SK-MEL-5 (cell line): ENCODE measurements at places on chromosomes 13 and 19.
A peak's percentile ranks its signal among the peaks of the same experiment; 100 is the strongest.

- no peak for DNase-seq
Measured at GRCh38 chr13:107969546-107969945, 245.8 kb downstream of the LIG4 start.

- peak; percentile 43 for DNase-seq
Measured at GRCh38 chr19:49591731-49592485, 926 bp downstream of the PRR12 start.

- peak; percentile 51 for DNase-seq
Measured at GRCh38 chr13:52707375-52707774, 32.2 kb downstream of the CNMD start.

DNA sequence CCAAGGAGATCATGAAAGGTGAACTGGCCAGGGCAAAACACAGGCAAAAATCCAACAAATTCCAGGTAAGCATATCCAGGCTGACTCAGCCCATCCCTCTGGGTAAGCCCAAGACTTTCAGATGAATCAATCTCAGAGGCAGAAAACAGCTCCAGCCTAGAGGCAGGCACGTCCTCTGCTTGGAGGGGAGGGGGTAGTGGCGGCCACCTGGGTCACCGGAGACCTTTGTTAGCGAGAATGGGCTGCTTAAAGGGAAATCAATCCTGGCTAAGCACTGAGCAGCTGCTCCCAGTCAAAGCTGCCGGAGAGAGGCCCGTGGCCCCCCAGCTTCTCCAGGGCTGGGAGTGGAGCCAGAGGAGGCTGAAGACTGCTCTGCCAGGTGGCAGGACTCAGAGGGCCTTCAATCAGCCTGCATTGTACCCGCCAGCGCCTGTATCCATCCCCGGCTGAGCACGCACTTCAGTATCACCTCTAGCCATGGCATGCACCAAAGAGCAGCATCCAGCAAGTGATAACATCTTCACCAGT, 48.2 kb downstream of the PIN1 start:
- no peak for DNase-seq

DNA sequence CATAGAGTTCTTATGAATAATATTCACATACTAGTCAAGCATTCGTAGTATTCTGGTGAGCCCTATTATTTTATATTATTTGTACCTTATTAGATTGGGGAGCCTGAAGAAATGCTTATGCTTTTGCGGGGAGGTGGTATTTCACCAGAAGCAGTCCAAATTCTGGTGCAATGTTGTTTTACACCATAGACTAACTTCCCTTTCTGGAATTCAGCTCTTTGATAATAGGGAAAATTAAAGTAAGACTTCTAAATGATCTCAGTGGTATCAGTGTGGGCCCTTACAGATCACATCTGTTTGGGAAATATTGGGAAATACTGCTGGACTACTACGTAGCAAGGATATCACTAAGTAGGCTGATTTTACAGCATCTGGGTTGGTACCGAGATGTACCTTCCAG, 34.2 kb downstream of the KCTD12 start:
- DNase-seq: no peak

- DNase-seq: no peak
Measured at GRCh38 chr13:51840917-51841316, 4.1 kb downstream of the TMEM272 start.

DNA sequence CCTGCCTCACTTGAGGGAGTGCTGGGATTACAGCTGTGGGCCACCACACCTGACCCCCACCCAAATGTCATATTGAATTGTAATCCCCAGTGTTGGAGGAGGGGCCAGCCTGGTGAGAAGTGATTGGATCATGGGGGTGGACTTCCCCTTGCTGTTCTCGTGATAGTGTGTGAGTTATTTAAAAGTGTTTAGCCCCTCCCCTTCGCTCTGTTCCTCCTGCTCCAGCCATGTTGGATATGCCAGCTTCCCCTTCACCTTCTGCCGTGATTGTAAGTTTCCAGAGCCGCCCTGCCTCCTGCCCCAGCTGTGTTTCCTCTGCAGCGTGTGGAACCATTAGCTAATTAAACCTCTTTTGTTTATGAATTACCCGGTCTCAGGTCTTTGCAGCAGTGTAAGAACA, 13.7 kb downstream of the CHAMP1 start:
- no peak for DNase-seq

DNA sequence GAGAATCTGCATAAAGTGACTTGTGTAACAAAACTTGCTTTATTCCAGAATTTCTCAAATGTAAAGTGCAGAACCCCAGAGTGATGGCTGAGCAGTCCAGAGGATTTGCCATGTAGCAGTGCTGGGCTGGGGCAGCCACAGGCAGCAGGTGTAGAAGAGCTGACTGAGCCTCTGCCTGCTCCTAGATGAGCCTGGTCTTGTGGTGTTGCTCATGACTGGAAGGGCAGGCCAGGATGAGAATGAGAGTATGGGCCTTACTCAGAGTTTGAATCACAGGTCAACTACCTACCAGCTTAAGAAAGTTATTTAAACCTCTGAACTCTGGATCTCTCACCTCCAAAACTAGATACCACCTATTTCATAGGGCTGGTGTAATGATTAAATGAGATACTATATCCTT, 2.9 kb upstream of the C13orf42 start:
- DNase-seq: no peak

GRCh38 chr13:95146486-95146885, 154.8 kb downstream of the ABCC4 start:
- no peak for DNase-seq

GRCh38 chr13:86559901-86560300, 760.7 kb upstream of the SLITRK6 start:
- no peak for DNase-seq

- DNase-seq: no peak
Measured at GRCh38 chr13:112984954-112985802, 16.2 kb downstream of the MCF2L start.

DNA sequence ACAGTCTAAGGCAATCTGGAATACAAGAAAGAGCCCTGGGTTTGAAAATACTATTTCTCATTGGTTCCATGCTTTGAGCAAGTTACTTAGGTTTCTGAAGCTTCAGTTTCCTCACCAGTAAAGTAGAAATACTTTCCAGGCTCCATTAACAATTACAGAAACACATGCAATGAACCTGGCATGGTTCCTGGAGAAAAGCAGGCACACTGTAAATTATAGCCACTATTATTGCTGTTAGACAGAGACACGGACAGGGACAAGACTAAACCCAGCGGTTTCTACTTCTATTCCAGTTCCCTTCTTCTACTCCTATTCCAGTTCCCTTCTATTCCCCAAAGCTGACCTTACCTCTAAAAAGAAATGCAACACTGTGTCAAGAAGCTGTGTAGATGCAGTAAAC, 41.2 kb downstream of the MIPEP start:
- DNase-seq: no peak

- DNase-seq: peak; percentile 28
Measured at GRCh38 chr13:72726726-72727416, 558 bp downstream of the MZT1 start.

GRCh38 chr19:42254089-42254849, 659 bp downstream of the ERF start:
- DNase-seq: peak; percentile 57

- DNase-seq: peak; percentile 75
Measured at GRCh38 chr13:27043013-27043412, 128.6 kb downstream of the USP12 start.

DNA sequence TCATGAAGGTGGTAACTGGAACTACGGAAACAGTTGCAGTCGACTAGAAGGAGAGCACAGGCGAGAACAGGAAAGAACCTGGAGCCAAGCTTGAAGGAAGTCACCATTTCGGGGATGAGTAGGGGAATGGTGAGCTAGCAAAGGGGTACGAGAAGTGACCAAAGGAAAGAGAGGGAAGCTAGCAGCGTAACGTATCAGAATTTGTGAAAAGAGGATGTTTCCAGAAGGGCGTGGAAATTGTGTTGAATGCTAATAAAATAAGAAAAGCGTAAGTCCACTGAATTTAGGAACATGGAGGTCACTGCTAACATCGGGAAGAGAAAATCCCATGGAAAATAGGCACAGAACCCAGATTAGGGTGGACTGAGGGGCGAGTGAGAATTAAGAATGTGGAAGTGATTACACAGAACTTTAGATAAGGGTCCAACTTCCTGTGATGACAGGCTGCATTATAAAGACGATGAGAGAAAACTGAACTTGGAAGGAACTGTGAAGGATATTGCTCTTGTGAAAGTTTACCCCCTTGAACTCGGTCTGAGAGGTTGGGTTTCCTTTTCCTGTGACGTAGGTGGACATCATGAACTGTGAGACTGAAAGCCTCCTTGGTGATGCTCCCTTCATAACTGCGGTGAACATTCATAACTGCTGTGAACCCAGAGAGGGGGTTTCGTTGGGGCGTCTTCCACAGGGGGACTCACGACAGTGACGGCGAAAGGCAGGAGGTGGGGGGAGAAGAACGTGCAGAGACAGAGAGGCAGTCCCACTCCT, 2.0 kb upstream of the FFAR2 start:
- no peak for DNase-seq

DNA sequence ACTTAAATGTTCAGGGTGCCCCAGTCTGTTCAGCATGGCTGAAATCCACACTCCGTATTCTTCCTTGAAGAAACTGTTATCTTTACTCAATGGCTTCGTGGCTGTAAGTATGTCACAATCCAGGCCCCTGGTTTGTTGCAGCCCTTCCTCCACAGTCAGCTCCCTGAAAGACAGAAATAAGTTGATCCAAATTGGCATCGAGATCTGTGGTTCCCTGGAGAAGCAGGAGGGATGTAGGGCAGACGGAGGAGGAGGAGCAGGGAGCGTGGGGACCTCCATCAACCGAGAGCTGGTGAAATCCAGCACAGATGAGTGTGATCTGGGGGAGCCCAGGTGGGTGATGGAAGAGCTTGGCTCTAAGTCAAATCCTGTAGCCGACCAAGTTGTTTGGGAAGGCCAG, 304 bp downstream of the TSPAN16 start:
- DNase-seq: no peak

DNA sequence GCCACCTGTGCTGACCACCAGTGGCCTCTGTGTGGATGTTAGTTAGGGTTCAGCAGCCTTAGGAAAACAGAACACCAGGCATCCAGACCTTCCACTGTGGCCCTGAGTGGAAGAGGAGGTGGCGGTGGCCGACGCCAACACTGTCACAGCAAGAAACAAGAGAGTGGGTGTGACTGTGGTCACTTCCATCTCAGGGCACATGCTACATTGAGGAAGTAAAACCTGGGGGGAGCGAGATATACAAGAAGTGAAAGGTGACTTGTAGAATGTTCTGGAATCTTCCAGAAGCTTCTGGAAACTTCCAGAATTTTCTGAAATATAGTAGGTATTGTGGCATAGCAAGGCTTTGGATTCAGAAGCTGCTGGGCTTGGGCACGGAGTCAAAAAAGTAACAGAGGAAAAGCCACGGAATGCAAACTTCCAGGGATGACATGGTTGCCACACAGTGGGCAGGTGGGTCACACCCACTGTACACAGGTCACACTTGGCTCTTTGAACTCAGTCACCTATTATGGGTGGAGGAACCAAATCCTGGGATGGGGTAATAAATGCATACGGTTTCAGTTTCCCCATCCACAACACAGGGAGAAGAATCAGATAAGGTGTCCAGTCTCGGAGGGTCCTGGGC, 24.3 kb downstream of the GNG7 start:
- no peak for DNase-seq

- DNase-seq: no peak
Measured at GRCh38 chr13:91193358-91193757, 154.1 kb upstream of the MIR17HG start.

- no peak for DNase-seq
Measured at GRCh38 chr13:27927444-27928352, 7.9 kb downstream of the PDX1 start.

- no peak for DNase-seq
Measured at GRCh38 chr13:27493981-27494380, 43.6 kb upstream of the MTIF3 start.

GRCh38 chr13:99352351-99353245, 45.4 kb upstream of the GPR183 start:
- no peak for DNase-seq

- no peak for DNase-seq
Measured at GRCh38 chr19:51026554-51026831, at the start of gene KLK11. Gene KLK11, minus strand, starts transcription at chr19:51026616. Its CDS starts 985 bp downstream, at chr19:51025631.

DNA sequence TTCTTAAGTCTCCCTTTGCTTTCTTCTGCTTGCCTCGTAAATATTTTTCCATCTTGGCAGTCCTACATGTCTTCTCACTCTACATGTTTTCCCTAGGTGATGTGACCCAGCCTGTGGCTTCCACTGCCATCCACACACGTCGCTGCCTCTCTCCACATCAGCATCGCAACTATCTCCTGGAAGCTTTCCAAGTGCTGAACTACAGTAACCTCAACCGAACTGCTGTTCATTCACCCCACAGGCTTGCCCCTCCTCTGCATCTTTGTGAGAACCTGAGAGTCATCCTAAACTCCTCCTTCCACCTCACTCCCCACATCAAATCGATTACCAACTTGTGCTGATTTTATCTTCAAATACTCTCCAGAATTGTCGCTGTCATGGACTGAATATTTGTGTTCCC, 41.2 kb upstream of the USPL1 start:
- no peak for DNase-seq

- peak; percentile 24 for DNase-seq
Measured at GRCh38 chr13:53778937-53779336, 750.3 kb downstream of the OLFM4 start.

- DNase-seq: no peak
Measured at GRCh38 chr13:113544071-113544891, 40.3 kb upstream of the TFDP1 start.

GRCh38 chr19:33773704-33774624, 22.7 kb upstream of the KCTD15 start:
- DNase-seq: no peak

DNA sequence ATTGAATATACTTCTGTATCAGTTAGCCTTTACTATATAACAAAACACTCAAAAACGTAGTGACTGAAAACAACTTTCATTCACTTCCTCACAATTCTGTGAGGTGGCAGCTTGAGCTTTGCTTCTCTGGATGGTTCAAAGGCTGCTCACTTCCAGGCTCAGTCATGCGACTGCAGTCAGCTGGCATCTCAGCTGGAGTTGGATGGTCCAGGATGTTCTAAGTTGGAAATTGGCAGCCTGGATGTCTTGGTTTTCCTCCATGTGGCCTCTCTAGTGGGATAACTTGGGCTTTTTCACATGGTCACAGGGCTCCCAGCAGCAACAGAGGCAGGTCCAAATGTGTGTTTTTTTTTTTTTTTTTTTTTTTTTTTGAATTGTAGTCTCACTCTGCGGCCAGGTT, 204.4 kb downstream of the LACC1 start:
- DNase-seq: no peak

DNA sequence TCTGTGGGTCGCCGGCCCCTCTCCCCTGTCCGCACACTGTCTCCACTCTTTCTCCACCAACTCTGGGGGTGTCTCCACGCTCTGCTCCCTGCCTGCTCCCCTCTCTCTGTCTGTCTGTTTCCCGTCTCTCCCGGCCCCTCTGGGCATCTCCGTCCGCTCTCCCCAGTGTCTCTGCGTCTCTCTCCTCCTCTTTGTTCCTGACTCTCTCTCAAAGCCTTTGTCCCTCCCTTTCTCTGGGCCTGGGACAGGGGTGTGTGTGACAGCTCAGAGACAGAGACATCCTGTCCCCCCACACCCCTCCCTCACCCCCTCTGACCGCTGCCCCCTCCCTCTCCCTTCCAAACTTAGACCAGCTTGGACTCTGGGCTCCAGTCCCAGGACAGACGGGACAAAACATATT, 668 bp upstream of the SBK3 start:
- DNase-seq: no peak

GRCh38 chr13:95298169-95298965, 2.9 kb downstream of the ABCC4 start:
- no peak for DNase-seq
